DND-41 (cell line): ENCODE measurements at places on chromosomes 5 and 9.
A peak's percentile ranks its signal among the peaks of the same experiment; 100 is the strongest.

DNA sequence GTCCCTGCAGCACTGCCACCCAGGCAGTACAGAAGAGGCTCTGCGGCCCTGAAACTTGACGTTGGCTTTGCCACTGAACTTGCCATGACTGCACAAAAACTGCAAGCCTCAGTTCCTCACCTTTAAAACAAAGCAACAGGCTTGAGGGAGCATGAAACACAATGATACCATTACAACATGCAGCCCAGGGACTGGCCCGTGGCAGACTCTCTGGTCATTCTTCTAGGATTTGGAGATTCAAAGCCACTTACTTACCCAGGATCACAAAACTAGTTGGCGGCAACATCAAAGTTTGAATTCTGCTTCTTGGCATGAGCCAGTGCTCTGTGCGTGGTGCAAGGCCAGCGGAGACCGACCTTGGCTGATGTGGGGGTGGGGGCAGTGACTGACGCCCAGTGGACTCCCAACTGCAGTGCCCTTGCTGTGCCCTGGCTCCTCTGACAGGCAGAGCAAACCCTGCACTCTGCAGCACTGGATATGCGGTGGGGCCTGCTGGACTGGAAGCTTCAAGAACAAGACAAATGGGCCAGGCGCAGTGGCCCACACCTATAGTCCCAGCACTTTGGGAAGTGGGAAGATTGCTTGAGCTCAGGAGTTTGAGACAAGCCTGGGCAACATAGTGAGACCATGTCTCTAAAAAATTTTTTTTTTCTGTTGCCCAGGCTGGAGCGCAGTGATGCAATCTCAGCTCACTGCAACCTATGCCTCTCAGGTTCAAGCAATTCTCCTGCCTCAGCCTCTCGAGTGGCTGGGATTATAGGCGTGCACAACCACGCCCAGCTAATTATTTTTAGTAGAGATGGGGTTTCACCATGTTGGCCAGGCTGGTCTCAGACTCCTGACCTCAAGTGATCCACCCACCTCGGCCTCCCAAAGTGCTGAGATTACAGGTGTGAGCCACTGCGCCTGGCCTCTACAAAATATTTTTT, 18.9 kb downstream of the SQSTM1 start:
- DNase-seq: no peak

- DNase-seq: no peak
These were observed 615.5 kb downstream of the RAB3C start for GRCh38 chr5:59198365-59198764.

GRCh38 chr9:134214386-134214765, 50.0 kb upstream of the RNU6ATAC start:
- DNase-seq: no peak

DNA sequence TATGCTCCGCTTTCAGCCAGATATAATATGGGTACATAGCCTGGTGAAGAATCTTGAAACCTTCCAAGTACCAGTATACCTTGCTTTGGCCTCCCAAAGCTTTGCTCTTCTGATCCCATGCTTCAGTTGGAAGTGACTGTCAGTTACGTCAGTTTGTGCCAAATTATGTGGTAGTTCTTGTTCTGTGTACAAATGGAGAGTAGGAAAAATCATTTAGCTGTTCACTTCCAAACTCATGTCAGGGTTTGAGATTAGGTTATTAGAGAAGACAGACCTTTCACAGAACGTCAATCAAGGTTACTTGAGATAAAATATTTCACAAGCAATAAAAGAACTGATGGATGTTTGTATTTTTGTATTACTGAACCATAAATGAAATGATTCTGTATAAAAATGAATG, 117.2 kb downstream of the NDUFS4 start:
- DNase-seq: no peak

DNA sequence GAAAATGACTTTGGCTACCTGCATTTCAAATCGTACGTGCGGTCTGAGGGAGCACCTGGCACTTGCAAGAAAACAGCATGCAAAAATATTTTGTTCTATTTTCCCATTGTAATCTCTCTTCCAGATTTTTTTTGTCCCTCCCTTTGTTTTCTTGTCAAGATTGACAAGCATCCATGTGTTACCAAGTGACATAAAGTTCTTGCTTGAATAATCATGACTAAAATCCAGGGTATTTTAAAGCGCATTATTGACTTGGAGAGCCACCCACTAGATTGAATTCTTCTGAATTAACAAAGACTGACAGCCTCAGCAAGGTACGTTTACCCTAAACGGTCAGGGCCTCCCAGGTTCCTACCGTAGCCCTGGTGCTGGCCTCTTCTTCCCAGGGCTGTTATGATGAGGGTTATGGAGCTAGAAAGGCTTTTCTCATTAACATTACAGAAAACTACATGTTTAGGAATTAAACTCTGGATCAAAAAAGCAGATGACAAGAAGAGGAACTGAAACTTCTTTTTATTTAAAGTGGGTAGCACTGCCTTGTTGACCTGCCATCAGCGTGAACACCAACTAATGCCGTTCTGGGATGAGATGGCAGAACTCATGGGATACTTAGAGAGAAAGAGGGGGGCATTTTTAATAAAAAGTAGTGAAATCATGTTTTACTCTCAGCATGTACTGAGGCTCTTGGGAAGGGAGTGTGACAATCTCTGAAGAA, 297.0 kb downstream of the EFNA5 start:
- no peak for DNase-seq

DNA sequence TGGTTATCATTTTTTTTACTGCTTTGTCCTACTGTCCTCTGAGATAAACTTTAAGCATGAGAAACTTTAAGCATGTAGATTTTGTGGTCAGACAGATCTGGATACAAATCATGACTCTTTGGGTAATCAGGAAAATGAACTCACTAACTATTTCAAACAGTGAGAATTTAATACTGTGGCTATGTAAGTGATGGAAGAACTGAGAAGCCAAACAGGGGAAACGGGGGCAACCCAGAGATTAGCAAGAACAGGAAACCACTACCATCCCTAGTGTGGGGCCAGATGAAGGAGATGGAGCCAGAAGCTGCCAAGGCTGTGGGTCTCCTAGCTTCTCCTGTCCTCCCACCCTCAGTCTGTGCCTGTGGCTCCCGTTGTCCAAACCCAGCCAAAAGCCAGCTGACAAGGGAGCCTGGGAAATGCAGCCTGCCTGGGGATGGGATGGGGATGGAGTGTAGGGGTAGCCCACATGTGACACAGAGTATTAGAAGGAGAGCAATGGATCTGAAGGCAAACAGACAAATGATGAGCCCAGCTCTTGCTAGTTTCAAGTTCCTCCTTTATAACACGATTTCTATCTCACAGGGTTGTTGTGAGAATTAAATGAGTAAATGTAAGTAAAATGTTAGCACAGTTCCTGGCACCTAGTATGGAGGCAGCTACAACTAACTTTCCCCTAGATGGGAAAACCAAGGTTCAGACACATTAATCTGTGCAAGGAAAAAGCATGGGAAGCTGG, 27.7 kb upstream of the CDC23 start:
- DNase-seq: peak; percentile 7

GRCh38 chr5:159802661-159803060, 113.6 kb upstream of the ADRA1B start:
- no peak for DNase-seq
